Central memory CD8-positive, alpha-beta T cell (primary cell): ENCODE measurements at places on chromosomes 12 and 14.

DNA sequence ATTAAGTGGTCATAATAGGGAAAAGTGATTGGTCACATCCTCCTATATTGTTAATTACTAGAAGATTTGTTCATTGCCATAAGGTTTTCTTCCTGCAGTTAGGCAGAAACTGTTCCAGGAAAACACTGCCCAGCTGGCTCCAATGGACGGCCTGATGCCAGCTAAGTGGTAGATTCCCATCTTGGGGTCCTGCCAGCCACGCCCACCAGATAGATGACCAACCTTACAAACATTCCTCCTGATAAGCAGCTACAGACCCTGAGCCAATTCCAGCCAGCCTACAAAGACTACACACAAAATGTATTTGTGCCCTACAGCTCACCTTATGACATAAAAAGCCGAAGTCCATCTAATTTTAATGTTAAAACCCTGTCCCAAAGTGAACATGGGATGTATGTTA lies 685.9 kb upstream of the USP15 start:
- DNase-seq, result no peak

- DNase-seq, result no peak
These were observed 110.2 kb downstream of the NEDD1 start for GRCh38 chr12:97017213-97017612.

- DNase-seq, result no peak
These were observed 2.0 kb upstream of the NTF3 start for GRCh38 chr12:5429741-5430557.

DNA sequence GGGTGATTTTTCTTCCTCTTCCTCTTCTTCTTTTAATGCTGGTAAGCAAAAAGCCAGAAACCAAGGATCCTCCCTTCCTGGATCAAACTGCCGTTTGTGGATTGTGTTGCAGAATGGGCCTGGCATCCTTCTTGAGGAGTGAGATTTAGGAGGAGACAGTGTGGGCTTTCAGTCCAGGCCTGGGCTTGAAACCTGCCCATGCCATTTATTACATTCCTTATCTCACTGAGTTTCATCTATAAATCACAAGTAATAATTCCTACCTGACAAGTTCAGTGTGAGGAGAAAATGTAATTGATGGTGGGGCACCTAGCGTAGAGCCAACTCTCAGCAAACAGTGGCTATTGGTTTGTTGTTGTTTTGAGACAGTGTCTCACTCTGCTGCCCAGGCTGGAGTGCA lies 126.4 kb downstream of the SLC35F4 start:
- DNase-seq, result no peak

DNA sequence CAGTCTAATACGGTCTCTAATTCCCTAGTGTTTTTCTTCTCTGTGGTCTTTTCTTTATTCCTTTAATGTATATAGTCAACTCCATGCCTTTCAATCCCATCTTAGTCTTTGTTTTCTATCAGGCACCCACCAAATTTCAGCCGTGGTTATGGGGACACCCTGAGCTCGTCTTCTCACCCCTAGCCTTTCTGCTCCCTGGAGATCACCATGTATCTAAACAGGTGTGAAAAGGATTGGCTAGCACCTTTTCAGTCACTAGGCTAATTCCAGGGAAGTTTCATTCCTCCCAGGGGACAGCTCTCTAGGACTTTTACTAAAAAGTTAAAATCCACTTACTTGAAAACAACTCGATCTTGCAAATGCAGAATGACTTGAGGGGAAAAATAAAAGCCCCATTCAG lies 291.3 kb downstream of the ETNK1 start:
- DNase-seq, result no peak

- DNase-seq, result no peak
These were observed 12.9 kb downstream of the MMP14 start for GRCh38 chr14:22849212-22849819.

- no peak for DNase-seq
These were observed 4.7 kb downstream of the RARG start for GRCh38 chr12:53227341-53227740.

GRCh38 chr12:5718680-5719079 lies 226.4 kb downstream of the ANO2 start:
- no peak for DNase-seq

- DNase-seq, result no peak
These were observed 219.3 kb downstream of the CRADD start for GRCh38 chr12:93896427-93896826.
